ENCODE measurements at places on chromosomes 11 and 22.

- DNase-seq, result no peak
Measured at GRCh38 chr11:15489281-15489680, 374.6 kb downstream of the INSC start.

GRCh38 chr11:111402411-111402810 lies 23.3 kb upstream of the POU2AF1 start:
- DNase-seq, result peak; percentile 65

- no peak for DNase-seq
Measured at GRCh38 chr11:86798988-86799387, 1.4 kb upstream of the PRSS23 start.

DNA sequence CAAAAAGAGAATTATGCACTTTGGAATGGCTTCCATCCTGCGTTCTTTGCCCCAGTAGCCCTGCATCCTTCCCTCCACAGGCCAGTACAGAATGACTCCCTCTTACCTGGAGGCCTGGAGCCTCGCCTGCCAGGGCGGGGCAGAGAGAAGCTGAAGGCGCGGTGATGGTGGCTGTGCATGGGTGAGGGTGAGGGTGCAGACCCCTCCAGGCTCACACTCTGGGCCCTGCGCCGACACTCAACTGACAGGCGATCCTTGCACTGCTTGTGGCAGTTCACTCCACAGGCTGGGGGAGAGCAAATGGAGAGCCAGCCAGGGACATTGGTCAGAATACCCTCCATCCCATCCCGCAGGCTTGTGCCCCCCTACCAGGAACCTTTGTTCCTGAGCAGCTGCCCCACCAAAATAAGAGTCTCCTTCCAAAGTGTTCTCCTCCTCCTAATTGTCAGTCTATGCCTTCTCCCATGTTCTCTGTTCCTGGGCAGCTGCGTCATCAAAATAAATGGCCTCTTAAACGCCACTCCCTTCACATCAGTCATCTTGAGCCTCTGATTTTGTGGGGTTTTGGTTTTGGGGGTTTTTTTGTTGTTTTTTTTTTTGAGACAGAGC lies 5.9 kb upstream of the NRXN2 start:
- DNase-seq, result no peak

- DNase-seq, result no peak
Measured at GRCh38 chr22:45164270-45165088, 754 bp downstream of the NUP50 start.

Measured in COR-L47 (cell line).